DMS79 (cell line): ENCODE measurements at places on chromosomes 13 and 19.

- no peak for DNase-seq
Measured at GRCh38 chr19:41776700-41777099, 19.7 kb upstream of the CEACAM3 start.

- DNase-seq: no peak
Measured at GRCh38 chr19:18500799-18501198, 21.1 kb downstream of the ELL start.

- DNase-seq: no peak
Measured at GRCh38 chr19:1471010-1471514, 8.0 kb downstream of the C19orf25 start.

- no peak for DNase-seq
Measured at GRCh38 chr19:44620667-44621066, 7.3 kb downstream of the IGSF23 start.

DNA sequence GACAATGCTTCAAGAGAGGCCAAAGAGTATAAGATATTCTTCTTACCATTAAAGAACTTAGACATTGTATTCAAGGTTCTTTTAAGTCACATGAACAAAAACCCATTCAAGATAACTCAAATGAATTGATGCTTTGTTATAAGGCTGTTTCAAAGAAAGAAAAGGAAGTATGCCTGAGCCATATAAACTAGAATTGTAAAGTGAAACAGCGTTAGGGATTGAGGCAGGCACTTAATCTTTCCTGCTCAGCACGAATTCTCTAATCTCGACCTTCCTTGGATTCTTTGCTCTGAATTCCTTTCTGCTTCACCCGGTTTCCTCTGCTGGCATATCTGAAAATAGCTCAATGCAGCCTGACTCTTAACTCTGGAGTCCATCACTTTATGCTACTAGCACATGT is 595.4 kb downstream of the DIAPH3 start:
- no peak for DNase-seq

DNA sequence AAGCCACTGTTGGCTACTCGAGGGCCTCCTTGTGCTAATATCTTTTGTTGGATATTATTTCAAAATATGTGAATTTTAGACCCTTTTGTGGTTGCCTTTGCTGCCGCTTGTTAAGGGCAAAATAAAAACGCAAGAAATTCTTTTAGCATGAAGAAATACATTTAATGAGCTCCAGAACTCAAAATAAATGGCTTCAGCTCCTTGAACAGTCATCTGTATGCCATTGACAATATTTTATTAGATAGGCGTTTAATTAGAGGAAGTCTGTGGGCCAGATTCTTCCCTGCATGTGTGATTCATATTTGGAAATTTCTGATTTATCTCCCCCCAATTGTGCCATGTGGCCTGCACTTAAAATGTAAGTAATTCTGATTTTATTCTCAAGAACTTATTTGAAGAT is 177.2 kb downstream of the STK24 start:
- no peak for DNase-seq

DNA sequence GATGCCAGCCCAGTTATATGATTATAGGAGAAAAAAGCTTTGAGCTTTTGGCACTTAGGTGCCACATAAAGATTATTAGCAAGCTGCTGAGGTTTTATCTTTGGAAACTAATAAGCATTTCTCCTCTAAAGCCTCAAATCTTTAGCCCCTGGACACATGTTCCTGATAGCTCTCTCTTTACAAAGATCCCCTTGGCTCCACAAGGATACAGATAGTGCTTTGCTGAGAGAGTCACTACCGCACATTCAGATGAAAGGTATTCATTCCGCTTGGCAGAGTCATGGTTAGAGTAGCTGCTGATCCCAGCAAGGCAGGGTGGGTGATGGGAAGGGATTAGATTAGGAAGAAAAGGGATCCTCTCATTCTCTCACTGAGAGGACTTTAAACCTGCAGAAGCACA is 28.2 kb upstream of the PSG7 start:
- no peak for DNase-seq

GRCh38 chr19:1248786-1249297 is 459 bp downstream of the MIDN start:
- DNase-seq: peak; percentile 51

DNA sequence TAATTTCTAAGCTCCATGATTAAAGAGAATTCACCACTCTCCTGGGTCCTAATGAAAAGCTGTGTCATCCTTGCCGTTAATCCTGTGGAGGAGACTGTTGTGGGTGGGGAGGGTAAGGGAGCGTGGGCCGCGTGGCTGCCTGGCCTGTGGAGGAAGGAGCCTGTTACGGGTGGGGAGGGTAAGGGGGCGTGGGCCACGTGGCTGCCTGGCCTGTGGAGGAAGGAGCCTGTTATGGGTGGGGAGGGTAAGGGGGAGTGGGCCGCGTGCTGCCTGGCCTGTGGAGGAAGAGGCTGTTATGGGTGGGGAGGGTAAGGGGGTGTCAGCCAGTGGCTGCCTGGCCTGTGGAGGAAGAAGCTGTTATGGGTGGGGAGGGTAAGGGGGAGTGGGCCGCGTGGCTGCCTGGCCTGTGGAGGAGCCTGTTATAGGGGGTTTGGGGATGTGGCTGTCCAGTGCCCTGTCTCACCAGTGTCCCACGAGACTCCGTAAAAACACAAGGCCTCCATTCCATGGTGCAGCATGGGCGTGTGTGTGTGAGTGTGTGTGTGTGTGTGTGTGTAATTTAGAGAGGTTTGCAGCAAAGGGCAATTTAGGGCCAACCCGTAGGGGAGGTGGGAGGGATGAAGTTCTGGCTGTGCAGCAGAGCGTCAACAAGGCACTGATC is 15.6 kb upstream of the DCUN1D2 start:
- DNase-seq: no peak

DNA sequence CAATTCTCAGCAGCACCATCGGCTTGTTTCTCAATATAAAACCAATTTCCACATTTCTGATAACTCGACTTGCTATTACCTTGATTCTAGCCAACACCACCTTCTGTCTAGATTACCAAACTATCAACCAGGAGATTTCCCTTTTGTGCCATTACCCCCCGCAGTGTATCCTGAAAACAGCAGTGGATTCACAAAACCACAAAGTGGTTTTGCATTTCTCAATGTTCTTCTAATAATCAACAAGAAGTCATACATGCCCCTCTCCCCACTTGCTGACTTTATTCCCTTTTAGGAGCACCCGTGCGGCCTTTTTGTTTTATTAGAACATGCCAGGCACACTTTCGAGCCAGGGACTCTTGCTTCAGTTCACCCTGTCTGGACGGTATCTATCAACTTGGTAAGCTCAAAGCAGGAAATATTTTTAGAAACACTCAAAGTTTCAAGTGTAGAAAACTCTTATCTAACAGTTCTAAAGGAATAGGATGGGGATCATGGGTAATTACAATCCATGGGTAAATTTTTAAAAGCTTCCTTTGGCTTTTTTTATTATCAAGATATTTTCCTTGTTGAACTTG is 967.4 kb downstream of the EFNB2 start:
- DNase-seq: no peak

DNA sequence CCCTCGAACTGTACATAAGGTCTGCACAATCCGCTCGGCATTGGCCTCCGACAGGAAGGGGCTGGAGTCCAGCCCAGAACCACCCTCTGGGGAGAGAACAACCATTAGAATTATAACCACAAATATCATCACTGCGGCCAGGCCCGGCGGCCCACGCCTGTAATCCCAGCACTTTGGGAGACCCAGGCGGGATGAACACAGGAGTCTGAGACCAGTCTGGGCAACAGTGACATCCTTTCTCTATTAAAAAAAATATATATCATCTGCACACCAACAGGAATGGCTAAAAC is 11.4 kb downstream of the COQ8B start:
- DNase-seq: no peak

DNA sequence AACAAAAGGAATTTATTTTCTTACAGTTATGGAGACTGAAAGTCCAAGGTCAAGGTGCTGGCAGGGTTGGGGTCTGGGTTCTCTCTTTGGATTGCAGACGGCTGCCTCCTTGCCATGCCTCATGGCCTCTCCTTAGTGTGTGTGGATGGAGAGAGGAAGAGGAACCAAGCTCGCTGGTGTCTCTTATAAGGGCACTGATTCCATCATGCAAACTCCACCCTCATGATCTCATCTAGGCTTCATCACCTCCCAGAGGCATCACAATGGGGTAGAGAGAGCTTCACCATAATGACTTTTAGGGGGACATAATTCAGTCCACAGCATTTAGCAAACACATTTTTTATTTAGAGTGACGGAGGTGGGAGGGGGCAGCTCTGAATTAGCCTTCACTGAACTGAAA is 104.9 kb upstream of the ABCC4 start:
- DNase-seq: no peak

GRCh38 chr13:109782823-109783431 is 3.5 kb downstream of the IRS2 start:
- DNase-seq: no peak

DNA sequence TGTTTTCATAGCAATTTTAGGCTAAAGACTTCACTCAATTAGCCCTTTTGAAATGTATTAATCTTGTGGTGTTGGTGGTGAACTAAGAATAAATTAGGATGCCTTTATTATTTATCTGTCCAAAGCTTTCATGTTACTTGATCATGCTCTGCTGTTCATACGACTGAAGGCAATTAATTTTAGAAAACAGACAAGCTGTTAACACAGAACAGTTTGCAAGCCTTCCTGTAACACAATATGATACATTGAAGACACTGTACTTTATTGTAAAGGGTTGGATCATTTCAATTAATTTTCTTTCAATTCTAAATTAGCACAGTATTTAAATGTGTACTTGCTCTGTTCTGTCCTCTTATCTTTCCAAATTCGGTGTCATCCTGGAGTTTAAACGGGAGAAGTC is 794.3 kb upstream of the MIR17HG start:
- DNase-seq: no peak

DNA sequence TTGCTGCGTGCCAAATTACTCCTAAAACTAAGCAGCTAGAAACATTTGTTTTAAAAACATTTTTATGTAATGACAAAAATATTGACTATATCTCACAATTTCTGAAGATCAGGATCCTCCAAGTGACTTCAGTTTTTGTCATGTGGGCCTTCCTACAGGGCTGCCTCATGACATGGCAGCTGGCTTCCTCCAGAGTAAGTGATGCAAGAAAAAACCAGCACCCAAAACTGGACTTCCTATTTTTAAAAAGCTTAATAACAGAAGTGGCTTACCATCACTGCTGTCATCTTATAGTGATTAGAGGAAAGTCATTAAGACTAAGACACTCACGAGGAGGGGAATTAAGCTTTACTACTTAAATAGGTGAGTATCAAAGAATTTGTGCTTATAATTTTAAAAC is 681.7 kb downstream of the PCDH17 start:
- DNase-seq: no peak

GRCh38 chr19:41845051-41845590 is 279 bp downstream of the DMRTC2 start:
- DNase-seq: no peak

GRCh38 chr13:80979035-80979641 is 638.2 kb upstream of the SPRY2 start:
- no peak for DNase-seq

GRCh38 chr19:45638930-45639729 is at the start of gene EML2:
Gene EML2 (minus strand): TSS chr19:45639397. CDS start chr19:45639376, 21 bp downstream.
- no peak for DNase-seq

DNA sequence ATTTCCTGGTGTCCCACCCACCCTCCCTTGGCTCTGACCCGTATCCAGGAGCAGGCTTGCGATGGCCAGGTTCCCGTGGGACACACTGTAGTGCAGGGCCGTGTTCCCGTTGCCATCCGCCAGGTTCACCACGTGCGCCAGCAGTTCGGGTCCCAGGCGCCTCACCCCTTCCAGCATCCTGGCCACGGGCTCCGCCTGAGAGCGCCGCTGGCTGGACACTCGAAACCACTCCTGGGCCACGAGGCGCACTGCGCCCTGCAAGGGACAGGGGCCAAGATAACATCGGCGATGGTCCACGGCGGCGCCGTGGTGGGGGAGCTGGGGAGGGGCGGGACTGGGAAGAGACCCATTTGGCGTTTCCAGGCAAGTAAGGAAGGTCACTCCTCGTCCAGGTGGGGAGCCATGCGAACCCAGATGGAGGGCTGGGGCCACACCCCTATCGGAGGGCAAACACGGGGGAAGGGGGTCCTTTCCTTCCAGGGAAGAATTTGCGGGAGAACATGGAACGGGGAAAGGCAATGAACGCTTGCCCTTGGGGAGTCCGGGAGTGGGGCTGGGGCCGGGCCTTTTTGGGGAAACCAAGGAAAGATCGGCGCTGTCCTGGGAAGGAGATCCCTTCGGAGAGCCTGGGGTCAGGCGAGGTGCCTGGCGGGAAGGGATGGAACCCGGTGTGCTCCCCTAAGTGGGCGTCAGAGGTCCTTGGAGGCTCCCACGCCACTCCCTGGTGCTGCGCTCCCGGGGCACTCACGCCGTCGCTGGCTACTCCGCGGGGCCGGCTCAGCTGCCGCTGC is 9.9 kb downstream of the KANK3 start:
- DNase-seq: no peak

DNA sequence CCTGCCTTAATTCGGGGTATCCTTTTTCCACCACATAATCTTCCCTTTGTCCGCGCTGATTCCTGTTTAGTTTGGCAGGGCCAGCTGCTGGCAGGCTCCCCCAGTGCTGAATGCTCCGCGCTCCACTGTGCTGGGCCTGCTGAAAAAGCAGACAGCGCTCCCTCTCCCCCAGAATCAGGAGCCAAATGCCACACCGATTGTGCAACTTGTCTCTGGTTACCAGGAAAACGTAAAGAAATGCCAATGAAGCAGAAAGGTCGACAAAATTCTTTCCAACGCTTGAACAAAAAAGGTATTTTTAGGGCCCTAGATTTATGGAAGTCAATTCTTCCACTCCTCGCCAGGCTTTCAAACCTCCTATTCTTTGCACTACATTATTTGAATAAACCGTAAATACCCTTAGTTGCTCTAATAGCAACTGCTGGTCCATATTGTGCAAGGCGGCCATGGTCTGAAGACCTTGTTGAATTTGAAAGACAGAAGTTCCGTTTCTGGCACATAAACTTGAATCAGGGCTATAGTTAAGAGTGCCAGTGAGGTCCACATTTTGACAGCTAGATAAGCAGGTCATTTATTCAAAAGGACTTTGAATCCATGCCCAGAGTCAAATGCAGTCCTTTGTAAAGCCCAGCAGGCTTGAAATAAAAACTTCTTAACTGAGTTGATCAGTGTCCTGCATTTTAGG is 206.7 kb upstream of the RFC3 start:
- no peak for DNase-seq

- no peak for DNase-seq
Measured at GRCh38 chr13:94992036-94992960, 280.0 kb upstream of the SOX21 start.

- DNase-seq: no peak
Measured at GRCh38 chr13:90120026-90120425, 1227.5 kb upstream of the MIR17HG start.

DNA sequence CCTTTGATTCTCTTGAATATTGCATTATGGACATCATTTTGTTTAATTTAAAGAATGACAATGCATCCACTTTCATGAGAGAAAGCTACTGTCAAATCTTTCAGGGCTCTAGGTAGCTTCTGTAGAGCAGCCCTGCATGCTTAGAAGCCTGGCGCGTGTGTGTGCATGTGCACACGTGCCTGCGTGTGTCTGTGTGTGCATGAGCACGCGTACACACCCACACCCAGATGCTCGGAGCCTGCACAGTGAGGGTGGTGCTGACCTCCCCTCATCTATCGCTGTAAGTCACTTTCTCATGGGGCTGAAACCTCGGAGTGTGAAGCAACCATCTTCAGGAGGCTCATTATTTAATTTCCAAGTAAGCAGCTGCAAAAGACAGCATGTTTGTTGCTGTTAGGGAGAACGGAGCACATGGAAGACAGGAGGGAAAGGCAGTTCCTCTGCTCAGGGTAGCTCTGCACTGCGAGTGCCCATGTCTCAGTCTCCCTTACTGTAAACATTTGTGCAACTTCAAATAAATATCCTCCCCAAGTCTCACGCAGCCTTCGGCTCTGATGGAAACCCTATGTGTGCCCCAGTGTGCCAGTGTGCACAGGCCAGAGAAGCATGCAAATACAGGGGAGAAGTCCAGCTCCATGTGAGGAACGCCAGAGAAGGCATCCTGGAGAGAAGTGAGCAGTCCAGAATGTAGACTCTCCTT is 22.8 kb downstream of the TSHZ3 start:
- DNase-seq: no peak
